ENCODE measurements at places on chromosomes 3 and 15.
A peak's percentile ranks its signal among the peaks of the same experiment; 100 is the strongest.

GRCh38 chr3:52234516-52235447 lies 4.2 kb downstream of the TWF2 start:
- no peak for DNase-seq

DNA sequence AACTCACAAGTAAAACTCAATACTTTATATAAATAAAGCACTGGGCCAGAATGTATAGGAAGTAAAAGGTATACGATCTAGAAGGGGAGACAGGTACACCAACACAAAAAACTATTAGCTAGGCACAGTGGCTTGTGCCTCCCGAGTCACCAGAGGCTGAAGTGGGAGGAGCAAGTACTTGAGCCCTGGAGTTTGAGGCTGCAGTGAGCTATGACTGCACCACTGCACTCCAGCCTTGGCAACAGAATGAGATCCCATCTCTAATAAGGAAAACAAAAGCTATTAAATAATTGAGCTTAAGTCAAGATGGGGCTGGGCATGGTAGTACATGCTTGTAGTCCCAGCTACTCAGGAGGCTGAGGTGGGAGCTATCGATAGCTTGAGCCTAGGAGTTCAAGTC lies 17.0 kb downstream of the PIK3CB start:
- no peak for DNase-seq

GRCh38 chr3:29690686-29691353 lies 409.9 kb downstream of the RBMS3 start:
- DNase-seq, result peak; percentile 12

DNA sequence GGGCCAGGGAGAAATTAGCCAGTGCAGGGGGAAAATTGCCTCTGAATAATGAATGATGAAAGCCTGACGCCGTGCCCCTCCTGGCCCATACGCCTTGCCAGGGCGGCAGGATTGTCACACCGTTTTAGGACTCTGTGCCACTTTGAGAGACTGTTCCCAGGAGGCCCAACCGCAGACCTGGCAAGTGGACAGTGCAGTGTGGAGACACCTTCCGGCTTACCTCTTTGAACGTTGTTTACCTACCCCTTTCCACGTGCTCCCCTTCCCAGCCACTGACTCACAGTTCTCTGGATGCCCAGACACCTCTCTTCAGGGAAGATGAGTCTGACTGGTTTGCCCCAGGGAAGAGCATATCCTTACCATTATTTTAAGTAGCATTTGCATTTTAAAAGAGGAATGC lies 84.0 kb upstream of the PXYLP1 start:
- no peak for DNase-seq

GRCh38 chr3:72761410-72761809 lies 86.8 kb downstream of the SHQ1 start:
- DNase-seq, result no peak

DNA sequence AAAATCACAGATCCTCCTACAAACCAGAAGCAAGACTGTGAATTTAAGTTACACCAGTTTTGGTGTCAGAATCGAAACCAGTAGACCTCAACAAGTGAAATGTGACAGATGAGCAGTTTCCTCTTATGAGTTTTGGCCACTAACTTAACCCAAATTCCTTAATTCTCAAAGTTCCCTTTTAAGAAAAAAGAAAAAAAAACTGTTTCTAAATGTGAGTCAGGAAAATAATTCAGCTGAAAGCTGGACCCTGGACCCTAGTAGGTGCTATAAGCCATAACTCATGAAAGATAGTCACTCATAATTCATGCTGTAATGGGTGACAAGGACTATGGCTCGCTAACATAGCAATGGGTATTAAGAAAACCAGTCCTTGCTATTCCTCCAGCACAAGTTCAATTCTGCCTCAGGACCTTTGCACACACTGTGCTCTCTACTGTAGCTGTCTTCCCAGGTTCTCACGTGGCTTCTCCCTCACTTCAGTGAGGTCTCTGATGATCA lies 9.0 kb upstream of the THRB start:
- DNase-seq, result no peak

GRCh38 chr3:136387031-136387430 lies 136.9 kb downstream of the PCCB start:
- no peak for DNase-seq

DNA sequence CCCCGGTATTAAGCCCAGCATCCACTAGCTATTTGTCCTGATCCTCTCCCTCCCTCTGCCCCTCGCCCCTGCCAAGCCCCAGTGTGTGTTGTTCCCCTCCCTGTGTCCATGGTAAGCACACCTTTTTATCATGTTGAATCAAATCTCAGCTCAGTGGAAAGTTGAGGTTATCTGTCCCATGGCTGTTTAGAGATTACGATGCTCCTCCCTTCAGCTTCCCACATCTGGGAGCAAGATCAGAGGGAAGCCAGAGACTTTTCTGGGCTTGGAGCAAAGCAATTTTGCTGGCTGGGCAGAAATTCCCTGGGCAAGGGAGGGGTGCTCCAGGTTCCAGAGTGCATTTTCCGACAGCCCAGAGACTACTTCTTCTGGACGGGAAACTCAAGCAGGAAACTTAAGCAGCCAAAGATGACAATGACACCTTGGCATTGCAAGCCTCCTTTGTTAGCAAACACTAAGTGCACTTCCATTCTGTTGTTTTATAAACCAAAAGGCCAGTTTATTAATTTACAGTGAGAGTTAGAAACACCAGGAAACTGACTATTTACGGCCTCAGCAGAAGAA lies 104.5 kb downstream of the MESD start:
- DNase-seq, result no peak

DNA sequence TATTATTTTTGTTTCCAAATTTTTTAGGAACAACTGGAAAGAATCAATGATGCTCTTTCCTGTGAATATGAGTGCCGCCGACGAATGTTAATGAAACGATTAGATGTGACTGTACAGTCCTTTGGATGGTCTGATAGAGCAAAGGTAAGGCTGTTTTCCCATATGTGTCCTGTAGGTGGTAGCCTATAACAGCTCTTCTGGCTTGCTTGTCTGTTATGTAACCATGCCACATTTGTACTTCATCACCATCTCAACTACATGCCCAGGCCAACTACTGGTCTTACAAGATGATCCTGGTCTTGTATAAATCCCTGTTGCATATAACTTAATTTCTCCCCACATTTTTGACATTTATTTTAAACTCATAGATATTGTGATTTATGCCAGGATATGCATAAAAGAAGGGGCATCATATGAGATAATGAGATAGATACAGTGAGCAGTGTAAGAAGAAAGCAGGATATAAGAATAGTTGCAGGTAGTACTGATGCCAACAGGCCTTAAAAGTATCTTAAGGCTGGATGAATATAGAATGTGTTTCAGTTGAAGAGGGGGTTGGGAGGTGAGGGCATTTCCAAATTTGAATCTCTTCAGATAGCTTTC lies 20.3 kb downstream of the FAM98B start:
- DNase-seq, result peak; percentile 75

DNA sequence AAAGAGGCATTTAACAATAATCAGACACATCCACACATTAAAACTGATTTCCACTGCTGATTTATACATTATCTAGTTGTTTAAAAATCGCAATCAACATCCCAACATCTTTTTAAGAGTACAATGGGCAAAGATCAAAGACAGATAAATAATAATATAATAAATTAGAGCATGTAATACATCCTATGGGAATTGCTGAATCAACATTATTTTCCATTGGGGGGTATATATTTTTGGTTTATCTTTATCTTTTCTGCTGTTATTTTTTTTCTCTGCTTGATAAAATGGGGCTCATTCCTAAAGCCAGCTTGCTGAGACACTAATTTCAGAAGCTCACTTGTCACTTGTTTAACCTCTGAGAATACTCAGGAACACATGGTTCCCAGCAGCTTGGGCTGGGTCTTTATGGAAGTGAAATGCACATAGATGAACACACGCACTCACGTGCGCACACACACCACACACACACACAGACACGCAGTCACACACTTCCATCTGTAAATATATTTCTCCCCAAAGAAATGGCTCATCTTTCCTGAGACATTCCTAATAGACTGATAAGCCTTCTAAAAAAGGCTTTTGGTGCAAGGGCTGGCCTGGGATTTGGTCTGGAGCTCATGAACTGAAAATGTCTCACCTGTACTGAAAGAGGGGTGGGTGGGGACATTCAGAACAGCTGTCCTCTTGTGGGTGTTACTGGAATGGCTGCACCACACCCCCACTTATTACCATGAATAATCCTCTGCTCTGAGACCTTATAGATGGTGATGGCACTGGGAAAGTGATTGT lies 3.5 kb upstream of the PPIB start:
- no peak for DNase-seq

DNA sequence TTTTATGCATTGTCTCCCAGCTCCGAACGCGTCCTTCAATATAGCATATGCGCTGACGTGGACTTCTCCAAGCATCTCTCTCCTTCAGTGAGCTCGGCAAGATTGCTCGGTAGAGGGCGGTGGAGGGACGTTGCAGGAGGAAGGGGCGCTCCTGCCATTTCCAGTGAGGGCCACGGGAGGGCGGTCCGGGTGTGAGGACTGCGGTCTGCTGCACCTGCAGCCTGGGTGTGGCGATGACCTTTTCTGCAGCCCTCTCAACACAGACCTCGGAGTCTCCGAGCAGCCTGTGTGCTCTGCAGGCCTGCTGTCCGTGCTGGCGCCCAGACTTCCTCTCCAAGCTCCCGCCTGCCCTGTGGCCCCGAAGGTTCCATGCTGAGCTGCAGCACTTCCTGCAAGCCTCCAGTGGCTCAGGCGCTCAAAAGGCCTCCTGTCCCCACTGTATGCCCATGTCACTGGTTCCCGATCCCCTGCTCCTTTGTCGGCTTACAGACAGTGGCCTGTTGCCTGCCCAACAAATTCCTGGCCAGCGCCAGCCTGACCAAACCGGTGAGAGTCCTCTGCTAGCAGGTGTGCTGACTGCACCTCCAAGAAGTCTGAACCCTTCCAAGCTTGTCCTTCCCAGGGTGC lies 8.9 kb upstream of the RTP3 start:
- DNase-seq, result peak; percentile 87

DNA sequence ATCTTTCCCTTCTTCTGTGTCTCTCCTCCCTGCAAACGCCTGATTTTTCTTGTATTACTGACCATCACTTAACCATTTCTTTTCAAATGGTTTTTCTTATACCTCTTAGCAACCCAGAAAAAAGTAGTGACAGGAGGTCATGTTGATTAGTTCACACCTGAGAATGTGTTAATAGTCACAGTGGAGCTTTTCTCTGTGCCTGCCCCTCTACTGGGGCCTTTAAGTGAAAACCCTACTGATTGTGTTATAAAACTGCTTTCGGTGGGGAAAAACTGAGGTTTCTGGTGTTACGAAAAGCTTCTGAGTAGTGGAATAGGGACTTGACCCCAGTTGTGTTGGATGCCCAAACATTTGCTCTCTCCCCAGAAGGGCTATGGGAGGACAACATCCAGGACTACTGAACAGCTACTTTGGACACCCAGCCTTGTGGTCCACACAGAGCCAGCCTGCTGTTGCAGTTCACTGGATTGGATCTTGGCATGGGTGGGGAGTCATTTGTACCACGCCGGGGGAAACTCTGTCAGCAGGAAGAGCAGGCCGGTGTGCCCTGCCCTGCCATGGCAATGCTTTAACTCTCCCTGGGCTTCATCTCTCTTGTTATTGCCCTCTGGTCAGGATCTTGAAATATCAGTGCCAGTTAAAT lies 10.3 kb downstream of the GPR87 start:
- no peak for DNase-seq

All from fibroblast of skin of scalp (primary cell).